Stimulated activated CD8-positive, alpha-beta memory T cell treated with anti-CD3 and anti-CD28 coated beads, Interleukin-15, amount 100 ng/mL, for 24 hours (primary cell): ENCODE measurements at places on chromosomes 13 and 19.

- DNase-seq = no peak
These were observed 10.6 kb downstream of the FCGBP start for GRCh38 chr19:39923862-39924261.

DNA sequence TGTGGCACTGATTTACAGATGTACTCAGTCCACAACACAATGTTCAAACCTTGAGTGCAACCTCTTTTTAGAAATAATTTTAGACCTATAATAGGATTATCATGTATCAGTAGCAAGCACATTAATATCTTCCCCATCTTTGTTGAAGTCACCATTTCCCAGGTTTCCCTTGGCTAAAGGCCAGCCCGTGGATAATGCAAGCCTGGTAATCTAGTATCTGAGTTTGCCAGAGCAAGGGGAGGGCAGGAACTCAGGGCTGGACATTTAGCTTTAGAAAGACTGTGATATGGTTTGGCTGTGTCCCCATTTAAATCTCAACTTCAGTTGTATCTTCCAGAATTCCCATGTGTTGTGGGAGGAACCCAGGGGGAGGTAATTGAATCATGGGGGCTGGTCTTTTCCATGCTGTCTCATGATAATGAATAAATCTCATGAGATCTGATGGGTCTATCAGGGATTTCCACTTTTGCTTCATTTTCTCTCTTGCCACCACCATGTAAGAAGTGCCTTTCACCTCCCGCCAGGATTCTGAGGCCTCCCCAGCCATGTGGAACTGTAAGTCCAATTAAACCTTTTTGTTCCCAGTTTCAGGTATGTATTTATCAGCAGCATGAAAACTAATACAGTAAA, 37.7 kb downstream of the SLC6A16 start:
- no peak for DNase-seq

- no peak for DNase-seq
These were observed 85.8 kb upstream of the UBL3 start for GRCh38 chr13:29936051-29936813.

GRCh38 chr13:19185086-19185864, 3.7 kb upstream of the TUBA3C start:
- no peak for DNase-seq

DNA sequence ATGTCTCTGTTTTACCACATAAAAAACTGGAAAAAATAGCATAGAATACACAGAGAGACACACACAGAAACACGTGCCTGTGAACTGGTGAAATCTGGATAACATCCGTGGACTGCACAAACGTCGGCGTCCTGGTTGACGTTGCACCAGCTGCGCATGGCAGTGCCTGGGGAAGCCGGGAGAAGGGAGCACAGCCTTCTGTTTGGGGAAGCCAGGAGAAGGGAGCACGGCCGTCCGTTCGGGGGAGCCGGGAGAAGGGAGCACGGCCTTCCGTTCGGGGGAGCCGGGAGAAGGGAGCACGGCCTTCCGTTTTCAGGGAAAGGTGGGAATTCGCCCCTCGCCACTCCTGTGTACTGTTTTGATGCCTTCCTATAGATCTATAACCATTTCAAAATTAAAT, 63.8 kb upstream of the C13orf46 start:
- no peak for DNase-seq

DNA sequence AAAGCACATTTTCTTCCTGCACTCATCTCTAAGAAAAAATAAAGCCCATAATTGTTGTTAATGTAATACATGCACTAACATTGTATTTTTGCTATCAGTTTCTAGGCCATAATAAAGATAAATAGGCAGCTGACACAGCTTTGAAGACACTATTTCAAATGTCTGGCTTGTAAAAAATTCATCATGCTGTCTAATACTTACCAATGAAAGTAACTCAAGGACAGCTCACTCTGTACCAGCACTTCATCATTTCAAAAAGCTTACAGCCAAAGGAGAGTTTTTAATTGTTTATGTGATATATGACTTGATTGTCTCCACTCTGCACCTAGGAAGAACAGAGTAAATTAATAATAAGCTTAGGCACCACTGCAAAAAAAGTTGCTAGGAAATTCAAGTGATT, 1423.3 kb upstream of the PCDH20 start:
- DNase-seq = no peak

GRCh38 chr19:56491399-56491798, 14.3 kb upstream of the ZNF667 start:
- no peak for DNase-seq

DNA sequence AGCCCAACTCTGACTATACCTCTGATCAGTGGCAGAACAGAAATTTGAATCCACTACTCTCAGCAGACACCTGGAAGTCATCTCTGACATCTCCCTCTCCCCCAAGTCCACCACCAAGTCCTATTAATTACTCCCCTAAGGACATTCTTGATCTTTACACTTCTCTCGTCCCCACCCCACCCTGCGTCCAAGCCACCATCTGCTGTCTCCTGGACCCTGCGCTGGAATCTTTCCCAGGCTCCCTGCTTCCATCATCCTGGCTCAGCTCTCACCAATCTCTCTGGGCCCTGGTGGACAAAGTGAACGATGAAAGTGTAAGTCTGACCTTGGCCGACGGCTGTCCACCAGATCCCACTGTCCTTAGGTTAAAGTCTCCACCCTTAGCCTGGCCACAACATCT, 145.6 kb upstream of the GJB6 start:
- DNase-seq = no peak

DNA sequence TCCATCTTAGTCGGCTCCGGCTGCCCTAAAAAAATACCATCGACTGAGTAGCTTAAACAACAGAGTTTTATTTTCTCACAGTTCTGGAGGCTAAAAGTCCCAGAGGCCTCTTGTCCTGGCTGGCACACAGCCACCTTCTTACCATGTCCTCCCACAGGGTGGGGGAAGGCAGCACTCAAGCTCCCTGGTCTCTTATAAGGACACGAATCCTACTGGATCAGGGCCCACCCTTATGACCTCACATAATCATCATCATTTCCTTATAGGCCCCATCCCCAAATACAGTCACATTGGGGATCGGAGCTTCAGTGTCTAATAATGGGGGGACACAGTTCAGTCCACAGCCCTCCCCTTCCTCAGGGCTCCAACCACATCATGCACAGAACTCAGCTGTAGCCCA, 2.6 kb upstream of the TUBA3C start:
- no peak for DNase-seq

- no peak for DNase-seq
These were observed 63.4 kb upstream of the CEACAM8 start for GRCh38 chr19:42658076-42658475.

GRCh38 chr13:26605845-26606244, 48.4 kb downstream of the WASF3 start:
- DNase-seq = no peak
